Panc1 (cell line): ENCODE measurements at places on chromosomes 3 and 15.

DNA sequence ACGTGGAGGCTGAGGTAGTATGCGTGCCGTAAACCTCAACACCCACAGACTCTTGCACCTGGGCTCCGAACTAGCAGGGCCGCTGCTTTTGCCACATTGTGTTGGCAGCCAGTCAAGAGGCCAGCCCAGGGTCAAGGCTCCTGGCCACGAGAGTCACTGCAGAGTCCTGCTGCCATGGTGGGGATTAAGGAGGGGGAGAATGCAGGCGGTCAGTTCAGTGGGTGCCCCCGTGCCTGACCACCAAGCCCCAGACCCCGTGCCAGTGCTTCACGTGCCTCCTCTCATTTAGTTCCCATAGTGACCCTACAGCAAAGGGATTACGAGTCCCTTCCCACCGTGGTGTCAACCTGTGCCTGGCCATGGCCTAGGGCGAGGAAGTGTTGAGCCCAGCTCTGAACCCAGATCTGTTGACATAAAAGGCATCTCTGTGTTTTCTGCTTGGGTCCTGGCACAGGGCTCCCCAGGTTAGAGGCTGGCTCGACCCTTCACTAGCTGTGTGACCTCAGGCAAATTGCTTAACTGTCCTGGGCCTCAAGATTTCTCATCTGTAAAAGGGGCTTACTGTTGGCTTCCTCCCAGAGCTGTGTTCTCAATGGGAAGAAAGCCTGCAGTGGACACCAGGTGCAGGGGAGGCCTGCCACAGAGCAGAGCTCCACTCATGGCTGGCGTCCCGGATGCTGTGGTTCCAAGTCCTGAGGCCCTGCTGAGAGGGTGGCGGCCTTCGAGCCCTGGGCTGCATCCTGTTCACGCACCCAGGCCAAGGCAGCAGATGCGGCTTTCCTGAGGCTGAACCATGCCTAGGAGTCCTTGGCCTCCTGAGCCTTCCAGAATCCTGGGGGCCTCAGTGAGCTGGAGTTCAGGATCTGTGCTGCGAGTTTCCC is 32.8 kb downstream of the FBLN2 start:
- no peak for DNase-seq

GRCh38 chr15:78906316-78906620 is 33.6 kb downstream of the MORF4L1 start:
- DNase-seq, result peak; percentile 32

DNA sequence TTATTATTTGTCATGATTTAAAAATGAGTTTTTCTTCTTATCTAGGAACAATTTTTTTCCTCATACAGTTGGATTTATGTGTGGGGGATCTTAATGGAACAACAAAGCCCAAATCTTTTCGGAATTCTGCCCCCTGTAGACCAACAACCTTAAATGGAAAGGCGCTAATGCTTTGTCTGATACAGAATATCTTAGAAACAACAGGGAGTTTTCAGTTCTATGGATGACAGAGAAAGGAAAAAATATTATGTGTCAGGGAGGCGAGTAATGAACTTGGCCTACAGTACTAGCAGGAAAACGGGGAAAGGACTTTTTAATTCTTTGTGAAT is 592 bp downstream of the MOBP start:
- DNase-seq, result no peak

GRCh38 chr3:58639001-58639400 is 27.6 kb downstream of the FAM3D start:
- no peak for DNase-seq

DNA sequence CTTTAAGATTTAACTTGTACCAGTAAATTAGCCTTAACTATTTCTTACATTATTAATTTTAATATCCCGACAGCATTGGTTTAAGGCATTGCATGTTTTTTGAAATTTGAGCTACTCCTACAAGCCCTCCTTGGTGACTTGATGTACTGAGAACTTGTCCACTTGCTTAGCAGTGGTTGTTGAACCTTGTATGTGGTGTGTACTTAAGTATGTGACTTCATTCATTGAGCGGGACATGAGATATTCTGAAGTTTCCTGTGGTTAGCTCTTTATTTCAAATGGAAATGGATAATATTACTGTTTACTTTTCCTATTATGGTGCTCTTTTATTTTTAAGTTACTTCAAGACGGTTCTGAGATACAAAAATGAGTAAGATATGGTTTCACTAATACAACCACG is 3.6 kb upstream of the COL6A5 start:
- no peak for DNase-seq

DNA sequence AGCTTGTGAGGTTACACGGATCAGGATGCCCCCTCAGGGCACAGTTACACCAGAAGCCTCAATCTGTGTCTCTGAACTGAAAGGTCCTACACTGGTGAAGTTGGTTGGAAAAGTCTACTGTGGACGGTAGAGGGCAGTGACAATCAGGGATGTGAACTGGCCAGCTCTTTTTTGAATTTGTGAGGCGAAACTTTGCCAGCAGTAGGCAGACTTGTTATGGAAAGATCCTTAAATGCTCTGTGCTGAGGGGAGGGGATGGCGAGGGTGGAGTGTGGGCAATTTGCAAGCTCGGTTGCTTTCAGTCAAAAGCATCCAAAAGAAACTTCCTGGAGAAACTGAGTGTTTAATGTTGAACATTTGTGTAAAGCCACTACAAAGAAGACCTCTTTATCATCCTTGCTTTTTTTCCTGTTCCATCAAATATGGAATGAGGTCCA is 127.4 kb upstream of the ABHD17C start:
- peak; percentile 47 for DNase-seq

GRCh38 chr3:18774319-18775088 is 349.4 kb upstream of the SATB1 start:
- DNase-seq, result no peak

GRCh38 chr3:130442284-130442683 is 74.7 kb upstream of the COL6A6 start:
- DNase-seq, result no peak

- DNase-seq, result no peak
Observed at GRCh38 chr3:136390574-136390973, 140.4 kb downstream of the PCCB start.

DNA sequence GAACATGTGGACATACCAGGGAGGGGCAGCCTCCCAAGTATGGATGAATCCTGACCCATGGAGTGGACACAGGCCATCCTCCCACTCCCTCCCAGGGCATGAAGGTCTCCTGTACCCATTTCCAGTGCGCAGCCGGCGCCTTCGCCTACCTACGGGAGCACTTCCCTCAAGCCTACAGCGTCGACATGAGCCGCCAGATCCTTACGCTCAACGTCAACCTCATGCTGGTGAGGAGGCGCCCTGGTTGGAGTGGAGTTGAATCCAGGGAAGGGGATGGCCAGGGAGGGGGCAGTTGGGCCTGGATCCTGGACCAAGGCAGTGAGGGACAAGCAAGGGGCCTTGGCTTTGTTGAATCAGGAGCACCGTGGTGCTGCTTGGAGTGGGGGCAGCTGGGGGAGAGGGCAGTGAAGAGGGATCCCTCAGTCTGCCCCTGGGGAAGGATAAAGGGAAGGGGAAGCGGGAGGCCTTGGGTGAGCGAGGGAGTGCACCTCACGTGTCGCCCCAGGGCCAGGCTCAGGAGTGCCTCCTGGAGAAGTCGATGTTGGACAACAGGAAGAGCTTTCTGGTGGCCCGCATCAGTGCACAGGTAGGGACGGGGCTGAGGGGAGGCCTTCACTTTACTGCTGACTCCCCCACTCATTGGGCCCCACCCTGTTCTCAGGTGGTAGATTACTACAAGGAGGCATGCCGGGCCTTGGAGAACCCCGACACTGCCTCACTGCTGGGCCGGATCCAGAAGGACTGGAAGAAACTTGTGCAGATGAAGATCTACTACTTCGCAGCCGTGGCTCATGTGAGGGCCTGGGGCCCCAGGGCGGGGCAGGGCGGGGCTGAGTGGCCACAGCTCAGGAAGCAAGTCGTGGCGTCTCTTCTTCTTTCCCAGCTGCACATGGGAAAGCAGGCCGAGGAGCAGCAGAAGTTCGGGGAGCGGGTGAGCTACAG is 25.3 kb downstream of the PTPN23 start:
- no peak for DNase-seq

DNA sequence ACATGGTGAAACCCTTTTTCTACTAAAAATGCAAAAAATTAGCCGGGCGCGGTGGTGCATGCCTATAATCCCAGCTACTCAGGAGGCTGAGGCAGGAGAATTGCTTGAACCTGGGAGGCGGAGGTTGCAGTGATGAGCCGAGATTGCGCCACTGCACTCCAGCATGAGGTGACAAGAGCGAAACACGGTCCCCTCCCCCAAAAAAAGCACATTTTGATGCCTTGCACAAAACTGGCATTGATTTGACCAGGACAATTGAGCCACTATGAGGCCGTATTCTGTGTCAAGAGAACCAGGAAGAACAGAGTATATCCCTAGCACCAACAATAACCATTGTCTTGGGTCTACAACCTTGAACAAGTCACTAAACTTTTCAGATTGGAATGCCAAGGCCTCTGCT is 50.6 kb downstream of the SH3BP5 start:
- no peak for DNase-seq

GRCh38 chr3:43779850-43780249 is 89.1 kb downstream of the ABHD5 start:
- no peak for DNase-seq

DNA sequence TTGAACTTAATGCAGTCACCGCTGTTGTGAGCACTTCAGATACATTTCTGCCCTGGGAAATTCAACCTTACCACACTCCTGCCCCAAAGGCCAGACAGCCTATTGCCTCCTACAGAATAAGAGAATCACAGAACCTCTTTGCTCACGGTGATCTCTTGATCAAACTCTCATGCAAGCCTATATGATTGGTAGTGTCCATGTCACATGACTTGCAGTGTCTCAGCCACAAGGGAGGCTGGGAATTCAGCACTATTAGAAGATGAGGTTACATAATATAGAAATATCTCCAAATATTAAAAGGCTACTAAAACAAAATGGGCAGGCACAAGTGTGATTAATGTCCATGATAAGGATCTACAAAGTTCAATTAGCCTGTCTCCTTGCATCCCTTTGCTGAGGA is 3.8 kb upstream of the PCOLCE2 start:
- no peak for DNase-seq

GRCh38 chr15:57422113-57422754 is 45.9 kb downstream of the CGNL1 start:
- DNase-seq, result no peak

GRCh38 chr15:23083115-23083514 is 43.7 kb upstream of the TUBGCP5 start:
- no peak for DNase-seq

GRCh38 chr15:63146684-63147083 is 10.6 kb downstream of the RPS27L start:
- DNase-seq, result no peak

GRCh38 chr15:70033529-70034140 is 64.1 kb downstream of the TLE3 start:
- DNase-seq, result no peak

GRCh38 chr15:79436037-79436780 is 4.1 kb downstream of the MINAR1 start:
- DNase-seq, result no peak

DNA sequence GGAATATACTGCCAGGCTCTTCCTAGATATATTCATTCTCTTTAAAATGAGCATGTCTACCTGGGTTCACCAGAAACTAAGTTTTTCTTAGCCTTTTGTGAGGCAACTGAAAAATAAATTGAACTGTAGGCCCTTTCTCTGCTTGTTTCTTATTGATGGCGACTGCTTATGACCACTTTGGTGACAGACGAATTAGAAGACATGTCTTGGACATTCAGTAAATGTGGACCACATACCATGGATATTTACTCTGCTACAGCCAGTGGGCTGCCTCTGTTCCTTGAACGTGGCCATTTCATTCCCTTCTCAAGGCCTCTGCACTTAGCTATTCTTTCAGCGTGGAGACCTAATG is 603 bp upstream of the SELENOK start:
- DNase-seq, result no peak
